Amygdala (tissue), 56 donors: ENCODE measurements at places on chromosomes 2 and 18.
A peak's percentile ranks its signal among the peaks of the same experiment; 100 is the strongest.

GRCh38 chr2:177852389-177852788 is 220.2 kb downstream of the PDE11A start:
- DNase-seq: no peak

DNA sequence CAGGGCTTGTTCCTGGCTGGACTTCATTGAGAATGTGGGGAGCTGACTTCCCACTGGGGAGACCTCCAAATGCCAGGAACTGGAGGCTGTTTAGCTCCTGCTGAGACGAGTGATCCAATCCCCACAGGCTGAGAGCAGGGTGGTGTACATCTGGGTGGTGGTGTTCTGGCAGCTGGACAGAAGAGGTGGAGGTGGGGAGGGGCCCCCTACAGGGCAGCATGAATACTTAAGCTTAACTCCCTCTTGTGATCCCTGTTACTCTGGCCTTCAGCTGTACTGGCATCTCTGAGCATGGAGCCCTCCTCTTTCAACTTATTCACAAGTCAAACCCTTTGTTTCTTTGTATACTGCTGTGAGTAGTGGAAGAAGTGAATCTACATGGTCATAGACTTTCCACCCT is 167.8 kb upstream of the LYPD1 start:
- DNase-seq: no peak

DNA sequence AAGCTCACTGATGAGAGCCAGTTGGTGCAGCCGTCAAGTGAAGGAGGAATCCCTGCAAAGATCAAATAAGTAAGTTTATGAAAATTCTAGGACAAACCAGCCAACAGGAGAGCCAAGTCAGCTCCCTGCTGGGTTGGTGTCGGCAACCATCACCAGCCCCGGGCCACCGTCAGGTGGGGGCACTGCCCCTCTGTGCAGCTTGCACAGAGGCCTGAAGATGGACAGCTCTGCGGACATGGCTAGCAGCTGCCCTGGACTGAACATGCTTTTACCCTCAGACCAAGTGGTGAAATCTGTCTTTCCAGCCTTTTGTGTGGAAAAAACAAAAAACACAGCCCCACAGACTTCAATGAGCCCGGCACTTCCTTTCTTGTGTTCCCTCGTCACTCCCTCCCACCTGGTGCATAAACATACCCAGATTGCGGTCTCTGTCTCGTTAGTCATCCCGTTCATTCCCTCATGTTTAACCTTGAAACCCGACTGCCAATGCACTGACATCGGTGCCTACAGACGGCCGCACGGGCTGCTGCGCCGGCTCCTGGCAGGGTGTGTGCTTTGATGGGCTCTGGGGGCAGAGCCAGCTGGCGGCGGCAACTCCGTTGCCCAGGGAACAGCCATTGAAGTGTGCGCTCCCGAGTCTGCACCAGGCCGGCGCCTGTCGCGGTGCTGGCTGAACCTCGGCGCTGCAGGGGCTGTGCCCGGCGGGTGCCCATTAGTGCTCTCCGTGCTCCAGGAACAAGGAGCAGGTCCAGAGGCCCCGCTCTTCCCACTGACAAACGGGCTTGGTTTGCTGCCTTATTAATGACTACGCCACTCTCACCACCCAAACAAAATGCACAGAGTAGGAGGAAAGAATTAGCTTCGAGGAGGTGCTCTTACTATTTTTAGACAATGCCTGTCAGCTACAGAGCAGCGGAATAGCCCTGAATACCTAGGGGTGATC is 95.3 kb downstream of the EIPR1 start:
- DNase-seq: peak; percentile 74

GRCh38 chr2:240392948-240393830 is 42.3 kb upstream of the GPC1 start:
- DNase-seq: no peak

GRCh38 chr2:98884658-98885057 is 51.4 kb downstream of the CRACDL start:
- no peak for DNase-seq

DNA sequence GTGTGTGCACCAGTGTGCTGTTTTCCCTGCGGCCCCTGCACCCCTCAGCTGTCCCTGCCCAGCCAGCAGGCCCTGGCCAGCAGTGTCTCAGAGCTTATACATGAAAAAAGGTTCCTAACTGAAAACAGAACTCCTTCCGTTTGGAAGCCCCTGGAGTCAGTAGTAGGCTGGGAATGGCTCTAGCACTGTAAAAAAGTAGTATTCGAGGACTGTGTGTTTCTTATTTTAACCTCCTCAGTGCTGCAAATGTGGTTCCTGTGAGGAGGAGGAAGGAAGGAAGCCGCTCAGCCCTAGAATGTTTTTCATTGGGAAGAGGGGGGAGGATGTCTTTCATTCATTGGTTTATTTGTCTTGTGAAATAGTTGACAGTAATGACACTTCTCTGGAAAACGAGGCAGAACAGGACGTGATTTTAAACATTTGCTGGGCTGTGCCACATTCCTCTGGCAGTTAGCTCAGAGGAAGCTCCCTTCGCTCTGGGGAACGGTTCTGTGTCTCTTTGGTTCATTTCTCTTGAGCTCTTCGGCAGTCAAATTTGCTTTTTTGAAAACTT is 103.5 kb downstream of the SPTBN1 start:
- no peak for DNase-seq

- no peak for DNase-seq
Observed at GRCh38 chr2:217327953-217328621, 468.2 kb upstream of the TNP1 start.
